GM12864 (cell line): ENCODE measurements at places on chromosomes 5 and 9.

DNA sequence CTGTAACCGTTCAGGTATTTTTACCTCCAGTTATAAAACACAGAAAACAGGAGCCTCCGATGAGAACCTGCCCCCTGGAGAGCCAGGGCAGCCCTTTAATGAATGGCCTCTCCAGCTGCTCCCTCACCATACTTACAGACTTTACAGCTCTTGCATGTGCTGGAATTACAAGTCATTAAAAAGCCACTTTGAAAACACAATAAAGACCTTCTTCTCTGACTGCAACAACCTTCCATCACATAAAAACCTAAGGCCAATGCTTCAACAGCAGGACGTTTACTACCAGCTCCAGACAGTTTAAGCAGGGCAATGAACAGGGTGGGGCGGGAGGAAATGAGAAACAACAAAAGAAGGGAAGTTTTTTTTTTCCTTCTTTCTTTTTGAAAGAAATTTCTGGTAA lies 213.8 kb downstream of the MLLT3 start:
- no peak for DNase-seq

DNA sequence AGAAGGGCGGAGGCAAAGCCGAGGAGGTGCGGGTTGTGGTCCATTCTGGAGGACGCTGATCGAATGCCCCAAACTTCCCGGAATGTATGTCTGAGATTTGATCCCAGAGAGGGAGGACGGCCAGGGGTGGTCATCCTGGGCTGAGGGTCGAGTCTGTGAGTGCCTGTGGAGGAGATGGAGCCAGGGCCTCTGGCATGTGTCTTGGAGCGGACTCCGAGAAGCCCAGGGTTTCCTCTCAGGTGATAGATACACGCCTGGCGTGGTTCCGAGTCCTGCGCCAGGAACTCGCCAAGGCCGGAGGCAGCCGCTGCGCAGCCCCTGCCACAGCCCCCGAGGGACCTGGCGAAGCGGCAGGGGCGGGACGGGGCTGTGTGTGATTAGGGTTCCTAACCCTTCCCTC lies 363 bp downstream of the ZNF454 start:
- DNase-seq = no peak

- DNase-seq = no peak
These were observed 190.8 kb downstream of the AUH start for GRCh38 chr9:91170951-91171350.

DNA sequence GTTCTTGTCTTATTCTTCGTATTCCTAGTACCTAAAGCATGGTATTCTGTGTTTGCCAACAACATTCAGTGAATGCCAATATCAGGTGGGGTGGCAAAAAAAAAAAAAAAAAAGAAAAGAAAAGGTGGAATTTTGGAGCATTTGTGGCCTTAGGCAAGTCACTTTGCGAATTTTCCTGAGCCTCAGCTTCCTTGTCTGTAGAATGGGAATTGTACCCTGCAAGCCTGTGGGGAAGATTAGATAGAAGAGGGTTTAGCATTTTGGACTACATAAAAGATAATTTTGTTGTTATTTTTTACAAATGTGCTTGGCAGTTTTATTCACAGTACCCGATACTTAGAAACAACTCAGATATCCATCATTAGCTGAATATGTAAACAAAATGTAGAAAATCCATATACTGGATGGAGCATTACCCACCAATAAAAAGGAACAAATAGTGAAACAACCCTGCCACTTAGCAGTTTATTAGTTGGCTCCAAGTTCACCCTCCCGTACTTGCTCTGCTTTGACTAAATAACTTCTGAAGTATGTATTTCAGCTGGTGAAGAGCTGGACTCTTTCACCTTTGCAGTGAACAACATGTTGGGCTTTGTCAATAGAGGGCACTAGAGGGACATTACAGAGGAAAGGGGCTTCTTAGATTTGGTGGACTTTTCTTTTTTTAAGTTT lies 13.6 kb downstream of the UBE2D2 start:
- no peak for DNase-seq

GRCh38 chr5:95072281-95072680 lies 212.6 kb downstream of the MCTP1 start:
- no peak for DNase-seq

GRCh38 chr5:16759147-16759773 lies 142.5 kb upstream of the RETREG1 start:
- no peak for DNase-seq

GRCh38 chr9:98804083-98804482 lies 3.4 kb upstream of the GALNT12 start:
- DNase-seq = no peak

GRCh38 chr5:143585970-143586369 lies 182.5 kb upstream of the NR3C1 start:
- no peak for DNase-seq

DNA sequence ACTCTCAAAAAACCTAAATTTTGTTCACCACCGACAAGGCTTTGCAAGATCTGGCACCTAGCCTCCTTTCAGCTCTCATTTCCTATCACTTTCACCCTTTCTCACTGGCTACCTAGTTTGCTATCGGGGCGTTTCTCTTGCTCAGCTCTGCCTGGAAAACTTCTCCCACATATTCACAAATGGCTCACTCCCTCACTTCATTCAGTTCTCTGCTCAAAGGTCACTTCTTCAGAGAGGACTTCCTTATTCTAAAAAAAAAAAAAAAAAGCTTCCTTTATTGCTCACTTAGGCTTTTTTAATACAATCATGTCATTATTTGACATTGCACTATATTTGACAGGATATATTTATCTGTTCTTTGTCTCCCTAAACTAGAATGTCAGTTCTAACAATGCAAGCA lies 2.1 kb upstream of the SLC25A46 start:
- no peak for DNase-seq

DNA sequence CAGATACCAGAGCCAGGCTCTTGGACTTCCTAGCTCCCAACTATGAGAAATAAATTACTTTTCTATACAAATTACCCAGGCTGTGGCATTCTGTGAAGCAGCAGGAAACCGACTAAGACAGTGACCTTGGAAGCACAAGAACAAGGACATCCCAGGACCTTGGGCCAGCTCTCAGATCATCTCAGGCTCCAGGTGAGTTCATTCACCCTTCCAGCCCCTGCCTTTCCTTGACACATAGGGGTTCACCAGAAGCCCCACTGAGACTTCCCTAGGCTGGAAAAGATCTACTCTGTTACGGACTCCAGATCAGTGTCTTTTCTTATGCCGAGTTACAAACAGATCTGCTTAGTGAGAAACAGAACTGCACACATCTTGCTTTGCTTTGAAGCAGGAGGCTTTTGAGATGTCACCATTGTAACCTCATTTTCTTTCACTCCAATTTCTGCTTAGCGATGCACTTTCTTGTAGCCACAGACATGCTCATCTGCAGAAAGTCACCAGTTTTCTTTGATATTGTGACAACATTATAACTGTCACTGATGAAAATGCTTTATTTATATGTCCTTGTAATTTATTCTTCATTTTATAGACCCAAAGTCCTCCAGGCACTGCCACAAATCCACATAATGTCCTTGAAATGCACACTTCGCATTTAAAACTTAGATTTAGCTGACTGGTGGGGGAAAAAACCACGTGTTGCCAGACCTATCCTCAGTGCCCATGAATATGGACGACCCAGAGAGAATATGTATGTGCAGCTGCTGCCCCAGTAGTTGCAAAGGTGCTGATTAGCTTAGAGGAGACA lies 8.1 kb downstream of the CD180 start:
- DNase-seq = no peak

GRCh38 chr5:65395526-65396155 lies 86.1 kb downstream of the ADAMTS6 start:
- no peak for DNase-seq

DNA sequence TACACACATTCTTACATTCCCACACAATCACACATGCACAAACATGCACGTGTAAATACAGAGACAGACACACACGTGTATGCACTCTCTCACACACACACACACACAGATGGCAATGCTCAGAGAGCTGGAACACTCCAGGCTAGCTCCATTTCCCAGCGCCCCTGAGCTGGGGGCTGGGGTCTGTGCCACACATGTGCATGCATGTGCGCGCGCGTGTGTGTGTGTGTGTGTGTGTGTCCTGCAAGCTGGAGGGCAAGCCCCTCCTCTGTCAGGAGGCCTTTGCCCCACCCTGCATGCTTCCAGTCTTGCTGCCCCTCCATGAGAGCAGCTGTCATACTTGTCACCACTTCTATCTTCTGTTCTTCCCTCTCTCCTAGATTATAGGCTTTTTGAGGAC lies 16.6 kb upstream of the S1PR3 start:
- no peak for DNase-seq

DNA sequence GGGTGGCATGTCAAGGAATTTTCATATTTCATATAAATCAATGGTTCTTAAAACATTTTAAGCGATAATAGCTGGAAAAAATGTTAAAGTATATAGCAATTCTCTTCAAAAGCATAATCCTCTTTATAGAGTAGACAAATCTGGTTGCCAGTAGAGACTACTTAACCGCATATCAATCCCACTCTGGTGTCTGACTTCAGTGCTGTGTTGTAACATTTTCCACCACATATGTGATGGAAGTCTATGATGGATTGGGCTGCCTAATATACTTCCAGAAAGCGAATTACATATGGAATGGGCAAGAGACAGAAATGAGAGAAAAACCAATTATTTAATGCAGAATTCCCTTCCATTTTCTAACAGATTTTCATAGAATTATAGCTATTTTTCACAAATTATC lies 54.3 kb downstream of the FBN2 start:
- no peak for DNase-seq

DNA sequence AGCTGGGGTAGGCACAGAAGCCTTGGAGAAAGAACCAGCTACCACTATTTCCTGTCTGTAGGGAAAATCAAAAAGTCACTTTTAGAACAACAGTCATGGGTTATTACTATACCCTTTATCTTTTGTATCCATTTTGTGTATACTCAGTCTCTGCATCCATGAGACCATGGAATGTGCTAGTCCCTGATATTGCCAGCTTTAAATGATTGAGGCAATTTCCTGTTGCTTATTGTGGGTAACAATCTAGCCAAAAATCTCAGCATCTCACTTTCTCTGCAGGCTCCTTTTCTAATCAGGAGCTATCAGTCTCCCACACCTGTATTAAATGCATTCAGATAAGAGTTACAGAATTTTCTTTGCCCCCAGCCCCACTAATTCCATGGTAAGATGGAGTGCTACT lies 968 bp upstream of the KDM3B start:
- no peak for DNase-seq

GRCh38 chr9:79220666-79221065 lies 351.1 kb upstream of the TLE4 start:
- no peak for DNase-seq

DNA sequence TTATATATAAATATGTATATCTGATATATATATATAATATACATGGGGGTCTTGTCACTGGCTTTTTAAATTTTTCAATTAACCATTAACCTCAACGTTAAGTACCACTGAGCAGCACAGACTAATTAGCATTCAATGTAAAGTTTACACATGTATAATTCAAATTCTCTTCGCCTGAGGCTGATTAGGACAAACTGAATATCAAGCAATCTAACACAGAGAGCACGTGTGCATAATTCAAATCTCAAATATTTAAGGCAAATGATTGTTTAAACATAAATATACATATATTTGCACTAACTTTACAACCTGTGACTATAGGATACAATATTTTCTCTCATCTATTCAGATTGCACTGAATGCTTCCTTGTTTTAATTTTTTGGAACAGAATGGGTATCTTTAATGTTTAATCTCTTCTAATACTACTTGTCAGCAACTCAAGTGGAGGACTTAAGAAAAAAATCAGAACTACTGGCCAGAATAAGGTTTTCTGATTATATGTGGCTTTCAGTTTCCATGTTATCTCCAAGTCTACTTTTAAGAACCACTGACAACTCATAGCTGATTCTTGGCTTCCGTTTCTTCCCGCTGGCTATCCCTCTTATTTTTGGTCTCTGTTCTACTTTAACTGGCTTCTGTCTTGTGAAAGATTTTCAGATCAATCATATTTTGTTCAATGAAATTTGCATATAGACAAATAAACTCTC lies 204.8 kb downstream of the MLLT3 start:
- no peak for DNase-seq

DNA sequence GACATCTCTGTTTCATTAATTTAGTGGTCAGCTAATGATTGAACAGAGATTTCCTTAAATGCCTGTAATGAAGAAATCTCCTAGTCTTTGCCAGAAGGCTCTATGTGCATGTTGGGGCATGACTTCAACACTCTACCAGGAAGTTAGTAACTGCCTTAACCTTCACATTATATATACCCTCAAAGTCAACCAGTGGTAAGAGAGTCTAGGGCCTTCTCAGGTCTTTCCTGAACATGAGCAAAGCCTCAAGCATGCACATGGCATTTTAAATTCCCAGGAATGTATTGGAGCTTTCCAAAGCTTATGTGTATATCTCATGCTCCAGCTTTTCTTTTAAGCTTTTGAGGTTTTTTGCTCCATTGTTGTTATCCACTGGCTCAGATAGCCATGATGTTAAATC lies 388.3 kb downstream of the ARRDC3 start:
- no peak for DNase-seq

DNA sequence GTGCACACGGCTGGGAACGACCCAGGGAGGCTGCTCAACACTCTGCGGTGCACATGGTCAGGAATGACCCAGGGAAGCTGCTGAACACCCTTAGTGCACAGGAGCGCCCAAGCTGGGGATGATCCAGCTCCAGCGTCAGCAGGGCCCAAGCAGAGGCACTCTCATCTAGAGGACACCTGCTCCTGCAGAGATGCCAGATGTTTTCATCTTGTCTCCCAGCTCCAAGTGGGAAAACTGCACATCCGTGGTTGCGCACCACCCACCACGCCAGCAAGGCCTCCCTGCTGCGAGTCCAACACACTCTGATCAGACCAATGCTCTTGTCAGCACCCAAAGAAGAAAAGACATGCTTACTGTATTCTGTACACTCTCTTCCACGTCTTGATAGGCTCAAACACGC lies 34.1 kb downstream of the UBE2QL1 start:
- DNase-seq = no peak

DNA sequence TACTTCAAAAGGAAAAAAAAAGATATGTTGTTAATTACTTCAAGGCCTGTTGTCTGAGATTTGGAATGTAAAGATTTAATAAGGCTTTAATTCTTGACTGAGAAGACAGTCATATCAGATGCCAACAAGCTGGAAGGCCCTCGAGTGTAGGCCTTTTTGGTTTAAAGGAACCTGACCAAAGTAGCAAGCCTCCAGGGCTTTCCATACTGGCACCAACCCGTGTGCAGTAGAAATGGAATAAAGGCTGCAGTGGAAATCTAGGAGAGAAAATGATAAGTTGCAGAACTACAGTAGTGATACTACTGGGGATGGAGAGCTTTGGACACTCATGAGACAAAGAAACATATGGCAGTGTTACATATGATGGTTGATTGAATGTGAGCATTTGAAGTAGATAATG lies 358.0 kb downstream of the TAF11L14 start:
- no peak for DNase-seq
